ENCODE measurements at places on chromosomes 1 and 21.

GRCh38 chr1:36984026-36984425, 50.3 kb downstream of the GRIK3 start:
- no peak for DNase-seq

- DNase-seq: no peak
Observed at GRCh38 chr1:184210862-184211261, 159.3 kb downstream of the TSEN15 start.

GRCh38 chr1:39857126-39857878, 26.0 kb downstream of the TRIT1 start:
- no peak for DNase-seq

GRCh38 chr21:39463308-39463707, 11.5 kb downstream of the SH3BGR start:
- no peak for DNase-seq
